Cardiac atrium fibroblast (primary cell): ENCODE measurements at places on chromosomes 1 and 21. TPM values are rescaled to one million over a fixed set of nuclear protein-coding genes. Genes with fewer than 3 reads are reported as not detected.

Gene FAM131C
- total RNA-seq = not detected in 2 replicates

Gene MRPS6
- total RNA-seq = 4.3 and 13.3 TPM in 2 replicates

Gene F3
- 6.7 and 18.6 TPM in 2 replicates for total RNA-seq

Gene RUNX3
- total RNA-seq = not detected in 2 replicates

Gene SPRR5
- total RNA-seq = not detected in 2 replicates

Gene TACSTD2
- total RNA-seq = under 0.01 TPM in 1 of 2 replicates, not detected in the other

Gene CFHR1
- 0.81 TPM in 1 of 2 replicates, not detected in the other for total RNA-seq

Gene SH3BGR
- total RNA-seq = 3.6 and 5.3 TPM in 2 replicates

Gene PCAT6
- total RNA-seq = 0.97 and 4.9 TPM in 2 replicates

Gene MEX3A
- 0.18 and 0.81 TPM in 2 replicates for total RNA-seq

Gene SNIP1
- total RNA-seq = 6.2 and 6.7 TPM in 2 replicates

Gene CHTOP
- total RNA-seq = 22.8 and 24.0 TPM in 2 replicates

Gene ABCG1
- total RNA-seq = 2.9 and 3.6 TPM in 2 replicates

Gene GUCA2B
- total RNA-seq = not detected in 2 replicates

Gene OLIG2
- not detected in 2 replicates for total RNA-seq

Gene DHRS3
- total RNA-seq = 14.3 and 18.4 TPM in 2 replicates
